ENCODE measurements at places on chromosomes 2 and 18.

GRCh38 chr2:188601391-188601790 lies 309.7 kb downstream of the GULP1 start:
- DNase-seq = no peak

DNA sequence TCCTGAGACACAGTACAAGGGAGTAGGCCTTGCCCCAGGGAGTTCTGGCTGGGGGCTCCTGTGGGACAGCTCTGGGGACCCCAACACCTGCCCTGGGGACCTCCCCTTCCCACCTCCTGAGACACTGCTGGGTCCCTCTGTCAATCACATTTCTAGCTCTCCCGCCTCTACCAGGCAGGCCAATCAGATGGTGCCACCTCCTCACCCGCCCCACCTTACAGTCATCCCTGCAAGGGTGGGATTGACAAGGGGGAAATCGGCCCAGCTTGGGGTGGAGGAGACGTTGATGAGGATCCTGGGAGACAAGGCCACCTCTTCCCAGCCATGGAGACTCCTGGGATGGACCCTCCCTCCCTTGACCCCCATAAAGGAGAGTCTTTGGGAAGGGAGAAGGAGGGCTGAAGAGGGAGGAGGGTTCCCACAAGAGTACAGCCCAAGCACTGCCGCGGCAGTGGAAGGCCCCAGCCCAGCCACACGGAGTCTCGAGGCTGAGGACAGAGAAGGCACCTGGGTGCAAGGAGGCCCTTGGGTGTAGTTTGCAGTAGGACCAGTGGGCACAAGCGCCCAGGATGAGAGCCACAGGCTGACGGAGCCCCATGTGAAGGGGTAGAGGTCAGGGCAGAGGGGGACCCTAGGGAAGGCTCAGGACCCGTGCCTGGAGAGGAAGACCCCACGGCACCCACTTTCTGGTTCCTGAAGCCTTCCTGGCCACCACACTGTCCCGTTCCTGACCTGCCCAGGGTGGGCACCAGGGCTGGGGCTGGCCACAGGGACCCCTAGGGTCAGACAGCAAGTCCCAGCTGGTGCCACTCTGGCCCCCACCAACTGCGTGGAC lies 109.9 kb upstream of the OTOS start:
- DNase-seq = no peak

GRCh38 chr18:62450546-62451410 lies 72.0 kb upstream of the ZCCHC2 start:
- peak; percentile 36 for DNase-seq

DNA sequence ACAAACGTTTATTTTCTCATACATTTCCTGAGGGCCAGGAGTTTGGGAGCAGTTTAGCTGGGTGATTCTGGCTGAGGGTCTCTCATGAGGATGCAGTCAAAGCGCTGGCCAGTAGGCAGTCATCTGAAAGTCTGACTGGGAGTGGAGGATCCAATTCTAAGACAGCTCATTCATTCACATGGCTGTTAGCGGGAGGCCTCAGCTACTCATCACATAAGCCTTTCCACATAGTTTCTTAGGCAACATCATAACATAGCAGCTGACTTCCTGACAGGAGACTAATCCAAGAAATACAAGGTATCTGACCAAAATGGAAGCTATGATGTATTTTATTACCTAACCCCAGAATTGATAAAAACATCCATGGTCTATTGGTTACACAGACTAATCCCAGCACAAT lies 2.9 kb upstream of the MRPL44 start:
- DNase-seq = peak; percentile 86

DNA sequence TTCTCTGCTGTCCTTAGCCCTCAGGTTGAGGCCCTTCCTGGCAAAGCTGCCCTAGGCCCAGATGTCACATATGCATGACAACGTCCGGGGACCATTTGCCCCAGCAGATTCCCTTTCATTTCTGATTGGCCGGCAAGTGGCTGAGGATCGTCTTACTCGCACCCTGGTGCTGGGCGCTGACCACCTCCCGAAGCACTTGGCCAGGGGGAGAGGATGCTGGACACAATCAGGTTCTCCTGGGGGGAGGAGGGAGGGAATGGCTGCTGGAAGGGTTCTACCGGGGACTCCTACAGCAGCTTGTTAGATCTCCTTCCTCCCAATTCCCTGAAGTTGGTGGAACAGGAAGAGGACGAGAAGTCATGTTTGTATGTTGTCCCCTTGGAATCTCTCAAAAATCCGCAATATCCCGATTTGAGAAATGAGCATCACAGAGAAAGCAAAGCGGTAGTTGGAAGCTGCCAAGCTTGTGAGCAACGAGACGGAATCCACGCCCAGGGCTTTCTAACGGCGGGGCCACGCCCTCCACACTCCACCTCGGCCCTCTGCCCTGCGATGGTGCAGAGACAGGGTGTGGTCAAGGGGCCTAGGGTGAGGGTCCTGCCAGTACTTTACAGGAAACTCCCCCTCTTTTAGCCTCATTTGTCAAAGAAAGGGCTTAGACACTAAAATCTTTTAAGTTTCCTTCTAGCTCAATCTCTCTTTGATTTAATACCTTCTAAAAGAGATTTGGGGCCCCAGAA lies 61.8 kb upstream of the YWHAQ start:
- DNase-seq = no peak

- DNase-seq = no peak
These were observed 29.2 kb upstream of the MSH2 start for GRCh38 chr2:47373747-47374146.

DNA sequence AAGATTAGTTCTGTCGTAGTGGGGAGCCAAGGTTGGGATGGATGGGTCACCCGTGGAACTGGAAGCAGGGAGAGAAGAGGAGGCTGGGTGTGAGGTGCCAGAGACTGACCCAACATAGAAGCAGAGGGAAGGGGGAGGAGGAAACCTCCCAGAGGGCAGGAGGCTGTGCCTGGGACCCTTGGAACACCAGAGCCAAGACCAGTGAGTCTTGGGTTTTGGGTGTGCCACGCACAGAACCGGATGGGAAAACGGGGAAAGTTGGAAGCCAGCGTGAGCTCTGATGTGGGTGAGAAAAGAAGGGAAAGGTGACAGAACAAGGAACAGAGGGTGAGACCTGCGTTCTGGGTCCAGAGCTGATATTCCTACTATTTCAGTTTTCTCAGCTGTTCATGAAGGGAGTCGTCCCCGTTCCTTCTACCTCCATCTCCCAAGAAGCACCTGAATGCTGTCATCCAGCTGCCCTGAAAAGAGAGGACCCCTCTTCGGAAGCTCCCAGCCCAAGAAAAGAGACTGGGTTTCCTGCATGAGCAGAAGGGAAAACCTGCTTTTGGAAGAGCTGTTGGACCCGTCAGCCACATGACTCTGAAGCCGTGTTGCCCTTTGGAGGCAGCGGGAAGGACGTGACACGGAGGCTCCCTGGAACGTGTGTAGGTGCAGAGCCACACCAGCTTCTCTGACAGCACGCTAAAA lies 250.1 kb downstream of the NDUFA10 start:
- no peak for DNase-seq

DNA sequence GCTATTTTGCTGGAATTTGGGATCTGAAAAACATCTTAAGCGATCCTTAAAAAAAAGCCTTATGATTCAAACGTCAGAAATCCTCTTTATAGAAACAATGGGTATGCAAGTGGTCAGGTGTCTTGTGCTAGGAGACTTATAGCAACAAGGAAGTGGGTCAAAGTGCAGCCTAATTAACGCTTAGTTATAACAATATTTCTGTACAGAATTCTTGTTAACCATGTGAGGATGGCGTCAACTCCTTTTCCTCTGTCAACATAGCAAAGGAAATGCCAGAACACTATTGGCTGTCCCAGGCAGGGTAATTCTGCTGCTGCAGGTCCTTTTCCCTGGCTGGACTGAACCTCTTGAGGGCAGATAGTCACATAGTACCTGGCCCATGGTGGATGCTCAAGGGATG lies 189.4 kb downstream of the MSH2 start:
- DNase-seq = no peak

- DNase-seq = no peak
These were observed 98.8 kb upstream of the MMADHC start for GRCh38 chr2:149686136-149687051.

- DNase-seq = peak; percentile 97
These were observed 72.2 kb downstream of the MAP2 start for GRCh38 chr2:209495855-209496585.
